RWPE2 (cell line): ENCODE measurements at places on chromosomes 2 and 18.

DNA sequence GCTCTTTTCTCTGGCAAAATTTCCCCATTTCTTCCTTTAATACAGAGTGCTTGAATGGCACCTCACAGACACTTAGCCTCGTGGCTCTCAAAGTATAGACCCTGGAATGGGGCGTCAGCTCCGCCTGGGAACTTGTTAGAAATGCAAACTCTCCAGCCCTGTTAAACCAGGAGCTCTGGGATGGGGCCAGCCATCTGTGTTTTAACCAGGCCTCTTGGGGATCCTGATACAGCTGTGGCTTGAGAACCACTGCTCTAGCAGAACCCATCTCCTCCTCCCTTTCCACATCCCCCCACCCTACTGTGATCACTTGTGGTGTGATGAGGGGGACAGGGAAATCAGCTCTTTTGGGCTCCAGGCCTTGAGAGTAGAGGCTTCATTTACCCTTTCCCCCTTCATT, 15.9 kb downstream of the LTBP1 start:
- DNase-seq, result no peak

GRCh38 chr2:19106376-19106775, 252.0 kb downstream of the OSR1 start:
- DNase-seq, result no peak

GRCh38 chr18:5334456-5335075, 39.0 kb upstream of the ZBTB14 start:
- no peak for DNase-seq

DNA sequence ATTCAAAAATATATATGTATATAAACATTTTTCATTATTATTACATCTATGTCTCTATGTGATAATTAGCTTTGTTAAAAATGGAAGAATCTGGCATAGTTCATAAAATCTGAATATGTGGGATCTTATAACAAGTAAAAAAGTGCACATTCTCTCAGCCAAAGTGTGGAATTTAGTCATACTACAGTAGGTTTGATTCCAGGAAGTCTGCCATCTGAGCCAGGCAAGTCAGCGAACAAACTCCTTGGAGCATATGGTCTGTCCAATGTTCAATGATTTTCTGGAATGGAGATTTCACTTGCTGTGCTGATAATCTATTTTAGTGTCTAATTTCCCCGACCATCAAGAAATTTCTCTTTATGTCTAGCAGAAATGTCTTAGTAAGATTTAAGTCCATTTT, 1033.2 kb upstream of the NXPH2 start:
- DNase-seq, result no peak

- DNase-seq, result no peak
Observed at GRCh38 chr2:134138115-134138514, 115.8 kb upstream of the MGAT5 start.

- no peak for DNase-seq
Observed at GRCh38 chr2:214542866-214543265, 132.0 kb downstream of the VWC2L start.

DNA sequence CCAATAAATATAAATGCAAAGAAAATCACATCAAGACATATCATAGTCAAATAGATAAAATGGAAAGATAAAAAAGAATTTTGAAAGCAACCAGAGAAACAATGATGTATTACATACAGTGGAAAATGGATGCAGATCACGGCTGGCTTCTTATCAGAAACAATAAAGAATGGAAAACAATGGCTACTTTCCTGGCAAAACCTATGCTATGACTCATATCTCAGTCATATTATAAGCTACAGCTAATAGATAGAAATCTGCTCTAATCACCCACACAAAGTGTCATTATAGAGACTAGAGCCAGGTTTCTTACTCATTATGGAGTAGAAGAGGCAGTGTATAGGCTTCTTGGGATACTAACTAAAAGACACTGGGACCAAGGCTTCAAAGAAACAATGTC, 93.5 kb upstream of the TACR1 start:
- no peak for DNase-seq

DNA sequence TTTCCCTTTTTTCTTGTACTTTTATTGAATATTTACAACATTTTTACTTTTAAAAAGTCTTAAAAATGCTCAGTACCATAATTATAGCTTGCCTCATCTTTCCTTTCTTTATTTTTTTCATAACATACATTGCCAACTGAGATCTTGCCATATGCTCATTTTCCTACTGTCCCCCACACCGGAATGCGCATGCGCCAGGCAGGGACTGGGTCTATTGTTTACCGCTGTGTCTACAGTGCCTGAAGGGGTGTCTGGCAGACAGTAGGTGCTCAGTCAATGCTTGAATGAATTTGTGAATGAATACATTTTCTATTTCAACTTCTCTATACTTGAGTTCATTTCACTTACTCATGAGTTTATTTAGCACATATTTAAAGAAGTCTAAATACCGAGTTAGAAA, 158.0 kb downstream of the CYP26B1 start:
- no peak for DNase-seq

DNA sequence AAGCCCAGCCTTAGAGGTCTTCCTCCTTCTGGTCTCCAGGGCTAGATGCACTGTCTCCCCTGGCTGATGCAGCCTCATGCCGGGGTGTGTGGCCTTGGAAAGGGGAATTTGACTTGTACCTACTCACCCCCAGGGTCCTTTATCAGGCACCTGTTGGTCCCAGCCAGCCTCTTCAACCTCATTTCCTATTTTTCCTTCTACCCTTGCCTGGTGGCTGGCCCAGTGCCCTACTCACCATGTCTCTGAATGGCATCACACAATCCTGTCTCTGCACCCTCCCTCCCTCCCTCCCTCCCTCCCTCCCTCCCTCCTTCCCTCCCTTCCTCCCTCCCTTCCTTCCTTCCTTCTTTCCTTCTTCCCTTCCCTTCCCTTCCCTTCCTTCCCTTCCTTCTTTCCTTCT, 17.1 kb upstream of the ST3GAL5 start:
- no peak for DNase-seq

DNA sequence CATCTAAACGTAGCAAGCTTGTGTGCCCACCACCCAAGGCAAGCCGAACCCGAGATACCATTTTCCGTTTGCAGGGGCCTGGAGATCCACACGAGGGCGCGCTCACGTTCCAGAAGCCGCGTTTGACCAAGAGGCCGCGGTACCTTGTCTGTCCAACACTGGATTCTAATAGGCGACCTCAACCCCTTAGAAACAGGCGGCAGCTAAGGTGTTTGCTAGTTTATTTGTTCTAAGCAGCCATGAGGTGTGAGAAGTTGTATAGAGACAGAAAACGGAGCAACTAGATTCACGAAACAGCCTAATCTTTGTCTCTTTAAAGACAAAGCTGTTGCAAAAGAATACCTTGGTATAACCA, 4.2 kb downstream of the HOXD11 start:
- no peak for DNase-seq

DNA sequence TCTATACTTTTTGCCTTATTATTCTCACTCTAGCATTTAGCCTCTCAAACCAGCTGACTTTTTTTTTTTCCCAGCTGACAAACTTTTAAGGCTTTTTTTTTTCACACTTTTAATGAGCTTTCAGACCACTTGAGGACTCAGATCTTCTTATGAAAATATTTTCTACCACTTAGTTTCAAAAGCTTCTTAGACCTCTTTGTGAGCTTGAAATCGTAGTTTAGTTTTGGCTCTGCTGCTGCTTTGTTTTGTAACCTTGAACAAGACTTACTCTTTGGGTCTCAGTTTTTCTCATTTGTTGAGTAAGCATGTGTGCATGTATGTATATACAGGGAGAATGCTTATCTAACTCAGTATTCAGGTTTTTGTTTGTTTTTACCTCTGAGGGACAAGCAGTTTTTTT, 3.5 kb downstream of the NBEAL1 start:
- DNase-seq, result no peak

DNA sequence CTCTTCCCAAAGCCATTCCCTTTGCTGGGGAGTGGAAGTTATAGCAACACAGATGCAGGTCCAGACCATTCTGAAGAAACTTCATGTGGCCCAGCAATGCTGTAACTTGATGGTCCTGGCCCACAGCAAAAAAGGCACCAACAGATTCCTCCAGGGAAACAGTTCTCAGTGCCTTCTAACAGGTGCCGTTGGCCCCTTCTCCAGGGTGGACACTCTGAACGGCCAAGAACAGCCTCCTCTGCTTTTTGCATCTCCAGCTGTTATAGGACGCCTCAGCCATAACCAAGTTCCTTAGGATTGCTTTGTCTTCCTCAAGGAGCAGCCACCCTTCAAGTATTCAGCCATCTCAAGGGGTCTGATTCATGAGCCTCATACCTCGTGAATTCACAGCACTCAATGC, 38.0 kb downstream of the MARCO start:
- no peak for DNase-seq

DNA sequence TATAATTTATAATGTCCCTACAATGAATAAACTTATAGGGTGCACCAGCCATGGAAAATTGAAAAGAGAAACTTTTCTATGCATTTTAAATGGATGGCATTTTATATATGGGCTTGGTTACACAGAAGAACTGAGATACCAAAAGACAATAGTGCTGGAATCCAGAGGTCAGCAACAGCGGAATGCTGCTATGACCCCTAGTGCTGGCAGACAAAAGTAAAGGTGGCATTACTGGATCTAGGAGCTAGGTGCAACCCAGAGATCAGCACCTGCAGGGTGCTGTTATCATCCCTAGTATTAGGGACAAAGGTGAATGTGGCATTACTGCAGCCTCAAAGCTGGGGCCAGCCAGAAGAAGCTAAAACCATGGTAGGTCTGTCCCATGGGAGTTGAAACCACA, 392.7 kb upstream of the ST6GAL2 start:
- no peak for DNase-seq

- no peak for DNase-seq
Observed at GRCh38 chr2:98598781-98599428, 9.4 kb downstream of the COA5 start.

DNA sequence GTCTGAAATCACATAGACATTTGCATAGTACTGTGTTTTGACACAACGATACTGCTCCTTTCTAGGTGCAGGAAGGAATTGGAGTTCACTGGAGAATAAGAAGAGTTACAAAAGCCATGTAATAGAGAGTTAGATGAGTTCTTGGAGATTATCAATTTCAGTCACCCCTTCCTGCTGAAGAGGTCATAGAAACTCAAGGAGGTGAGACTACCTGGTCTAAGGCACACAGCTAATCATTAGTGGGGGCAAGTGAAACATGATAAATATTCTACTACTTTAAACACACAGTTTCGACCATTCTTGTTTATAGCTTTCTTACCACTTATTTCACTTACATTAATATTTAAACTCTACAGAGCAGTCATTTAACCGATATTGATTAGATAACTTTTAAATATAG, 286.9 kb upstream of the NXPH2 start:
- no peak for DNase-seq

GRCh38 chr2:125711075-125711474, 944.9 kb upstream of the GYPC start:
- DNase-seq, result no peak

DNA sequence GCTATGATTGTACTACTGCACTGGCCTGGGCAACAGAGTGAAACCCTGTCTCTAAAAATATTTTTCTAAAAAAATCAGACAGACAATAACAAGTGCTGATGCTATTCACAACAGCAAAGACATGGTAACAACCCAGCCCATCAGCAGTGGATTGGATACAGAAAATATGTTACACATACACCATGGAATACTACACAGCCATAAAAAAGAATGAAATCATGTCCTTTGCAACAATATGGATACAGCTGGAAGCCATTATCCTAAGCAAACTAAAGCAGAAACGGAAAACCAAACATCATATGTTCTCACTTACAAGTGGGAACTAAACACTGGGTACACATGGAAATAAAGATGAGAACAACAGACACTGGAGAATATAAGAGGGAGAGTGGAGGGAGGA, 19.9 kb downstream of the FAM161A start:
- no peak for DNase-seq

- no peak for DNase-seq
Observed at GRCh38 chr2:143435131-143435530, 305.9 kb downstream of the ARHGAP15 start.

- DNase-seq, result no peak
Observed at GRCh38 chr18:136433-136832, 21.9 kb upstream of the USP14 start.

GRCh38 chr2:43207553-43208300, 18.7 kb downstream of the ZFP36L2 start:
- DNase-seq, result no peak

- no peak for DNase-seq
Observed at GRCh38 chr2:64586883-64587481, 62.9 kb downstream of the AFTPH start.

DNA sequence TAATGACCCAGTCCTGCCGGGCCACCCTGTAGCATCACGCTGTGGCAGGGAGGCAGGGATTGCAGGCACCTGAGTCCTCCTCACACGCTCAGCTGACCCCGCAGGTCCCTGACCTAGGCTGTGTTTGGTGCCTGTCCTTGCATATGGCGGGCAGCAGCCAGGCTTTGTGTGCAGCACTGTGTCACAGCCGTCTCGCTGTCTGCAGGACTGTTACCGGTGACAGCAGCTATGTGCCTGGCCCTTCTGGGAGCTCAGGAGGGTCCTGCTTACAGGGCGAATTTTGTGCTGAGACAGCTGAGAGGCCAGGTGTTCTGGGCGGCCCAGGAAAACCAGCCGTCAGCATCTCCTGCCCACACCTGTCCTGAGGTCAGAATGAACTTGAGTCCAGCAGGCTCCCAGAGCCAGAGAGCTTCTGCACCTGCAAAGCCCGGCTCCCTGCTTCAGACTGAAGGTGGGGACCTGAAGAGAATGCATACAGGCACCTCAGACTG, 10.4 kb upstream of the ARID5A start:
- DNase-seq, result peak; percentile 35

- no peak for DNase-seq
Observed at GRCh38 chr2:123808243-123808642, 216.8 kb upstream of the CNTNAP5 start.

- no peak for DNase-seq
Observed at GRCh38 chr2:136305517-136306192, 187.7 kb upstream of the CXCR4 start.

GRCh38 chr18:48135436-48135966, 205.0 kb upstream of the SMAD2 start:
- no peak for DNase-seq

GRCh38 chr2:28545590-28546200, 49.8 kb downstream of the PLB1 start:
- peak; percentile 66 for DNase-seq

DNA sequence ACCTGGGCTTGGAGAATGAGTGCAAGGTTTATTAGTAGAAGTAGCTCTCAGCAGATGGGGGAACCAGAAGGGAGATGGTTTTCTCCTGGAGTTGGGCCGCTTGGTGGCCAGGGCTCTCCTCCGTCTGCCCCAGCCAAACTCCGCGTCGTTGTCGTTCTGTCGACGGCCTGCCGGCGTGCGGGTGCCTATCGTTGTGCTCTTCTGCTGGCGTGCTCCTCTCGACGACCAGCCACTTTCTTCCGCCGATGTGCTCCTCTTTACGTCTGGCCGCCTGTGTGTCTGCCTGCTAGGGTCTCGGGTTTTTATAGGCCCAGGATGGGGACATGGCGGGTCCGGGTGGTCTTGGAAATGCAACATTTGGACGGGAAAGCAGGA, 119.1 kb downstream of the BMPR2 start:
- DNase-seq, result no peak
